ENCODE measurements at places on chromosomes 1 and 21.
A peak's percentile ranks its signal among the peaks of the same experiment; 100 is the strongest.

DNA sequence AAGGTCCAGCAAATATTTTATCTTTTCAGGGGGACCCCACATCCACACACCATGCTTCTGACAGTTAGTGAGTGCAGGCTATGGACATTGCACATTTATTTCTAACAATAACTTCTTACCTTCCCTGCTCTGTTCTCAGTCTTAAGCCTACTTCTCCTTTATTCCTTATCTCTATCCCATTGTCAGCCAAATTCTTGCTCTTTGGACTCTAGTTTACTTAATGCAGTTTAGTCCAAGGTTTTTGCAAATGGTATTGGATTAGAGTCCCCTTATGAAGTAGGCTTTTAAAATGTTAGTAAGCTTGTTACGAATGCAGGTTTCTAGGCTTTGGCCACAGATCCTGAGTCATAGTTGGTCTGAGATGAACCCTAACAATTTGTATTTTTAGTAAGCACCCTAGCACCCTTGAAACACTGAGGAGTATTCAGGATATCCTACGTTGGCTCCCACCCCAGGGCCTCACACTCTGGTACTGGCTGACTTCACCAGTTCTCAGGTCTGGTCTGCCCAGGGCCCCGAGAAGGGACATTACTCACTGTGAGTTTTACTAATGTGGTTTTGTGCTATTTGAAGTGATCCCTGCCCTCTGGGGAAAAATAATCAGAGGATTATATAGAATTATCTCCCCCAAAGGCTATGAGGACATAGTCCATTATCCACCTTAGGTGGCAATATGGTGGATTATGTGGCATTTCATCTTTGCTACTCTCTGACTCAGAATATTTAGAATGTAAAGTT lies 239.5 kb downstream of the TGFB2 start:
- no peak for DNase-seq

DNA sequence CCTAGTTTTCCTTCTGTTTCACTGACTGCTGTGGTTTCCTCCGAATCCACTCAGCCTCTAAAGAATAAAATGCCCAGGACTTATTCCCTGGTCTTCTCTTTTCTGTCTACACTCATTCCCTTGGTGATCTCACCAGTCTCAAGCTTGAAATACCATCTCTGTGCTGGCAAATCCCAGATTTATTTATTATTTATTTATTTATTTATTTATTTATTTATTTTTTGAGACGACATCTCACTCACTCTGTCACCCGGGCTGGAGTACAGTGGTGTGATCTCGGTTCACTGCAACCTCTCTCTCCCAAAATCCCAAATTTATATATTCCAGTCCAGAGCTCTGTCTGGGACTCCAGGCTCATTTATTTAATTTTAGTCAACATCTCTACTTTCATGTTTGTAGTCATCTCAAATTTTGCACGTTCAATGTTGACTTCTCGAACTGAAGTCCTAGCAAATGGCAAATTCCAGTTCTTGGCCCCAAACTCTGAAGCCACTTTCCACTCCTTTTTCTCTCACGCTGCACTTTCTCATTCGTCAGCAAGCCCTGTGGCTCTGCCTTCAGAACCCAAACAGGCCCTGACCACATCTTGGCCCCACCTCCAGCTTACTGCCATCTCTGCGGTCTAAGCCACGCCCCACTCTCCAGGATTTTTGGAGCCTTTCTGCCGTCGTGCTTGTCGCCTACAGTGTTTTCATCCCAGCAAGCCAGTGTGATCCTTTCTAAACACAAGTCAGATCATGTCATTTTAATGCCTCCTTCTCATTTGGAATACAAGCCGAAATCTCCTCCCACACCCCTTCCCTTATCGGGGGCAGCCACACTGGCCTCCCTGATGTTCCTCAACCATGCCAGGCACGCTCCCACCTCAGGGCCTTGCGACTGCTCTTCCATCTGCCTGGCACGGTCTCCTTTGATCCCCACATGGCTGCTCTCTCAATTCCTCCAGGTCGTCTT lies 14.2 kb upstream of the TENT5B start:
- DNase-seq = no peak

DNA sequence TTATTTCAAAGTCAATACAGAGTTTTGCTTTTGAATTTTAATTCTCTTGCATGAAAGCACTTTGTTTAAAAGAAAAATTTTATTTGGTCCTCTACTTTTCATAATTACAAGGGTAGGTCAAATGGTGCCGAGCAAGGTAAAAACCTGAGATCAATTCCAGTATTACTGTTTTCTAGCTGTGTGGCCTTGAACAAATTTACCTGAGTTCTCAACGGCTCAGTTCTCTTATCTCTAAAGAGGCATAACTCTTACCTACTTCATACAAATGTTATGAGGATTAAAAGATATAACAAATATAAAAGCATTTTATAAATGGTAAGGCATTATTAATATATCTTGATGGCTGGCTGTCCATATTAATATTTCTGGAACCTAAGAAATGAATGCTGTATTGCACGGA lies 42.5 kb downstream of the USP24 start:
- no peak for DNase-seq

DNA sequence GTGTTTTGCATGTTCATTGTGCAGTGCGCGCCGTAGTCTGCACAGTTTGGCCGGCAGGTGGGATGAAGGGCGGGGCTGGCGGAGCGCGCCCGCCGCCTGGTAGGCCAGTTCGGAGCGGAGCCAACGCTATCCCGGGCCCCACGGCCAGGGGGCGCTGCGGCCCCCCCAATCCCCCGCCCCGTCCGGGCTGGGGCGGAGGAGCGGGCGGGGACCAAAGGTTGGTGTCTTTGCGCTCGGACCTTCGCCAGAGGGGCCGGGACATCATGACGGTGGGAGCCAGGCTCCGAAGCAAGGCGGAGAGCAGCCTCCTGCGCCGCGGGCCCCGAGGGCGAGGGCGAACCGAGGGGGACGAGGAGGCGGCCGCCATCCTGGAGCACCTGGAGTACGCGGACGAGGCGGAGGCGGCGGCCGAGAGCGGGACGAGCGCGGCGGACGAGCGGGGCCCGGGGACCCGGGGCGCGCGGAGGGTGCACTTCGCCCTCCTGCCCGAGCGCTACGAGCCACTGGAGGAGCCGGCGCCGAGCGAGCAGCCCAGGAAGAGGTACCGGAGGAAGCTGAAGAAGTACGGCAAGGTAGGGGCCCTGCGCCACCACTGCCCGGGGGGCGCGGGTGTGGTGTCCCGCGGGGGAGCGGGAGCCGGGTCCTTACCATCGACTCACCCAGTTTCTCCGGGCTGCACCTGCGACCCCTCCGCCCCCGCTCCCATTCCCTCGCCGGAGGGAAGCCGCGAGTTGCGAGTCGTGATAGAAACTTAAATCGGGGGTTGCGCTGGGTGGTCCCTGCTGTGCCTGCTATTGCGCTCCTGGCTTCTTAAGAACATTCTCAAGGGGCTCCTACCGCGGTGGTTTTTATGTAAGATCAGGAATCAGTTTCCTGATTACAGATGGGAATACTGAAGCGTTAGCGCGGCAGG lies at the start of gene C1orf115:
Gene C1orf115, plus strand, starts transcription at position 224 of the 913 bp plus-strand sequence. Its CDS starts 40 bp downstream, at position 264.
- peak; percentile 12 for DNase-seq

DNA sequence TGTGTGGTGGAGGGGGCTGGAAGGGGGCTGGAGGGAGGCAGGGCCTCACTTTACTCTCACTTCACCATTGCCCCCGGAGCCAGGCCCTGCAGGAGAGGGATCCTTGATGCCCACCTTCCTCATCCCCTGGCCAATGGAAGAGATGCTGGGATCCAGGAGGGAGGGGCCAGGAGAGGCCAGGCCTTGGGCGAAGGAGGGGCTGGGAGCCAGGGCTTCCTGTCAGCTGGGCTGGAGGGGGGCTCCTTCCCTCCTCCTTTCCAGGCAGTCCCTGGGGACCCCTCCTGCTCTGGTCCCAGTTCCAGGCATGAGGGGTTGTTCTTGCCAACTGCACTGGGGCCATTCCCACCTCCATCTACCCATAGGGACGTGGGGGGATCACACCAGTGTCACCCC lies 5.7 kb downstream of the AHDC1 start:
- DNase-seq = no peak

GRCh38 chr1:197438010-197438790 lies 170.1 kb downstream of the CRB1 start:
- no peak for DNase-seq

DNA sequence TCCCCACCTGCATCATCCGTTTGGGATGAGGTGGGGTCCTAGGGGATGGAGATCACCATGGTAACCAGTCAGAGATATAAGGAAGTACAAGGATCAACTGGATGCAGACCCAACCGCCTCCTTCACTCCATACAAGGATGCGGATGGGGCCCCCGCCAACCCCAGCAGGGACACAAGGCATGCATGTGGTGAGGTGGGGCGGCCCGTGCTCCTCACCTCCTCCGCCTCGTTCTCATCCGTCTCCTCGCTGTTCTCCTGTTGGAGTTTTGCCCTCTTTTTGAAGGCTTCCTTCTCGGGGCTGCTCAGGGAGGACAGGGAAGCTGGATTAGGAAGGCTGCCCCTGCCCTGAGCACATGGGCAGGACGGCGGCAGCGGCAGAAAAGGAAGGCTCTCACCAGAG lies 23.8 kb downstream of the KIF21B start:
- DNase-seq = no peak

GRCh38 chr21:42735061-42735460 lies 81.6 kb downstream of the PDE9A start:
- DNase-seq = no peak

DNA sequence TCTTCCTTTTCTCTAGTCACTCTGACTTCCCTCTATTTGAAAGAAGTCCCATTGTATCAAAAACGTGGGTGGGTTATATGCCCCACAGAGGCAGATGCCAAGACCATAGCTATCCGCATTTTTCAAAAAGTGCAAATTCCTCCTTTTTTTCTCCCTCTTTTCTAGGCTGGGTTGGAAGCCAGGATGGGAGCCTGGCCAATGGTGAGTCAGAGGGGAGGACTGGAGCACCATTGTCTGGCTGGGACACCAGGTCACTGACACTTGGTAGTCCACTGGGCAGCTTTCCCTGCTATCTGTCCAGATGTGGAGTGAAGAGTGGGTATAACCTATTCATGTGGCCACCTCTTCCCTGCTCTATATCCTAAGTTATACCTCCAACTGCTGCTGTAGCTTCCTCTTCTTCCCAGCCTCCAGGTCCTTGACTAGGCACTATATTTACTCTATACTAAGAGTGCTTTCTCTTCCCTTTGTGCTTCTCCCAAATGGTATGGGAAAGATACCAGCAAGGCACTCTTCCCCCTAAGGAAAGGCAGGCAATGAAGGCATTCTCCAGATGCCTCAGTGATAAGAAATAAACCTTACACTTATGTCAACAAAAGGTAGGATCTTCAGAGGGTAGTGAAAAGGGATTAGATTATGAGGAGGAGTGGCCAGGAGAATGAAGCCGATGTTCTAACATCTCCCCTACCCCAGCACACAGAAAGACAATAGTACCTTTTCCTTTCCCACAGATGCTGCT lies 12.9 kb downstream of the PI4KB start:
- peak; percentile 91 for DNase-seq

- DNase-seq = no peak
Observed at GRCh38 chr21:34372321-34372720, 3.0 kb upstream of the SMIM11 start.

GRCh38 chr1:26959722-26960624 lies at the start of gene KDF1:
KDF1 (minus strand) TSS chr1:26960468; CDS start chr1:26952380, 8,088 bp downstream.
- no peak for DNase-seq

GRCh38 chr1:198640174-198640573 lies 1.3 kb downstream of the PTPRC start:
- no peak for DNase-seq

DNA sequence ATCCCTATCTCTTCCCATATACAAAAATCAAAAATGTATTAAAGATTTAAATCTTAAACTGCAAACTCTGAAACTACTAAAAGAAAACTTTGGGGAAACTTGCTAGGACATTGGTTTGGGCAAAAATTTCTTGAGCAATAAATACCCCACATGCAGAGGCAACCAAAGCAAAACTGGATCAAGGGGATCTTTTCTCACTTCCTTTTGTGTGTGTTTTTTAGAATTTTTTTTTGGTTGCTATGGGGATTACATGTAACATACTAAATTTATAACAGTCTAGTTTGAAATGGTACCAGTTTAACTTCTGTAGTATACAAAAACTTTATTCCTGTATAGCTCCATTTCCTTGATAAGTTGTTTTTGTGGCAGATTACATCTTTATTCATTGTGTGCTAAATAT lies 16.8 kb downstream of the MAST2 start:
- DNase-seq = no peak

GRCh38 chr1:7609311-7609994 lies 161.6 kb upstream of the VAMP3 start:
- no peak for DNase-seq

DNA sequence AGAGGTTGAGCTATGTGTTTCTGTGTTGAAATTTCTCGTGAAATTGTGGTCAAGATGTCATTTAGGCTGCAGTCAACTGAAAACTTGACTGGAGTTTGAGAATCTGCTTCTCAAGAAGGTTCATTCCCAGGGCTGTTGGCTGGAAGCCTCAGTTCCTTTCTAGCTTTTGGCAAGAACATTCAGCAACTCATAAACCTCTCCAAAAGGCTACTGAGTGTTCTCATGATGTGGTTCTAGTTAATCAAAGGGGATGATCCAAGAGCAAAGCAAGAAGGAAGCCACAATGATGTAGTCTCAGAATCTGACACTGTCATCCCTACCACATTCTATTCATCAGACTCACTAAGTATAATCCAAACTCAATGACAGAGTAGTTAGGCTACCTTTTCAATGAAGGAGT lies 66.6 kb downstream of the SPATA6 start:
- DNase-seq = peak; percentile 1

DNA sequence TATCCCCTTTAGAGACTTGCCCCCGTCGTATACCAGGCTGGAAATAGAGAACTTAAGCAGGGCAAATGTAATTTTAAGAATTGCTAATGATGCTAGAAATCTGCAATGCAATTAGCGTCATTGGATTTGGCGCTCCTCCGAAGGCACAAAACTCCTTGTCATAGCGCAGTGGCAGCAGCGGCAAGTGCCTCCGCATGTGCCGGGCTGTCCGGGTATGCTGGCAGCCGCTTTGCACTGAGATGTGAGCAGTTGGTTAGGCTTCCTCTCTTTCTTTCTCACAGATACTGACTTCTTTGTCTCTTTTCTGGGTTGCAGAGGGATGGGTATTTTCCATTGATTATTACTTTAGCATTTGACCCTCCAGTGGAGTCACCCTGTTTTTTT lies 193.4 kb upstream of the LMO4 start:
- peak; percentile 54 for DNase-seq
